Dermis blood vessel endothelial cell (primary cell): ENCODE measurements at places on chromosomes 4 and X. TPM values are rescaled to one million over a fixed set of nuclear protein-coding genes. Genes with fewer than 3 reads are reported as not detected.

DNA sequence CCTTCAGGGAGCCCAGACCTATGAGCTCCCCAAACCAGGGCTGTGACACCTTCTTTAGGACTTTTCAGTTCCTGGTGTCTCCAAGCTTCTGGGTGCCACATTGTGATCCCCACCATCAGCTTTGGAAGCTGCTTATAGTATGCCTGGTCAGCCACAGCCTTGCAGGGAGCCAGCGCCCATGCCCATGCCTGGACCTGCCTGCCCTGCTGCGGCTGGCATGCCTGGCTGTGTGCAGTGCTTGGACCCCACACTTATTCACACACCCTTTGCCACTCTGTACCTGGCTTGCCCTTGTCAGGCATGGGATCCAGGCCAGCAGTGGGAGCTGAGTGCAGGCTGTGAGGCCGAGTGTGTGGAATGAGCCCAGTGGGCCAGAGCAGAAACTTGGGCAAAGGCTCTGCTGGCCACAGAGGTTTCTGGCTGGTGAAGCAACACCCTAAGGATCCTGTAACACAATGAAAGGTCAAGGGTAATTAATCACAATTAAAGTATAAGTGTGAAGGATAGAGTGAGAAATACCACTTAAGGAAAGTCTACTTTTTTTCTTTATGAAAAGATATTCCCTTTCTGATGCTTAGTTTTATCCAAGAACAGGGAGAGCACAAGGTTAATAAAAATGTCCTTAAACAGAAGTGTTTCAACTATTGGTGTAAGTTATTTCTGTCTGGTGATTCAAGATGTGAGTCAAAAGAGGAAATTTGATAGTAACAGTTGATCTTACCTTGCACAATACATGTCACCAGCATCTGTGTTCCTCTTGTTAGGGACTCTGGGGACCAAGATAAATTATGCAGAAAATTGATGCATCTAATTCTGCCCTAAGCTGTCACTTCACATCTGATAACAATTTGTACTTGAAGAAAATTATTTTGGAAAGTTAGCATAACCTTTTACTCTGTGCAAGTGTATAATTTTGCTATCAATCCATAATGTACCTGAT lies 161.8 kb downstream of the FAM47A start:
- DNase-seq: no peak

ZNF81 gene
- total RNA-seq: 6.7 and 10.0 TPM in 2 replicates

DNA sequence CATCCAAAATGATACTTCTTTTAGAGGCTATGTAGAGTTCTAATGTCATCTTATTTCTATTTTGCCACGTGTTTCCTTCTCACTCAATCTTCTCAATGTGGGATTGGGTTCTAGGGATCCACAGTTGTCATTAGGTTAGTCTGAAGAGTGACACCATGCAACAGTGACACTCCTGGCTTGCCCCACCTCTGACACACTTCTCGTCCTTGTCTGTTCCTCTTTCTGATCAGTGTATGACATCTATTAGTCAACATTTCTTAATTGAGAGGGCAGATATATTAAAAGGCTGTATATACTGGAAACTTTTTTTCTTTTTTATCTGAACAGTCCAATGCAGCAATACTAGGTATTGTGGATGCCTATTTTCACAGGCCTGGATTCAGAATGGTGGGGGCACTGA lies 67.6 kb upstream of the GYPA start:
- no peak for DNase-seq

GRCh38 chrX:41087201-41087600 lies 2.0 kb downstream of the USP9X start:
- DNase-seq: peak; percentile 11

MAGEA1 gene
- total RNA-seq: not detected in 2 replicates

MYOZ2 gene
- total RNA-seq: under 0.01 TPM in 1 of 2 replicates, not detected in the other

TRIM75 gene
- total RNA-seq: not detected in 2 replicates

UGT2B17 gene
- total RNA-seq: not detected in 2 replicates

- no peak for DNase-seq
Measured at GRCh38 chr4:53986062-53986461, 78.3 kb downstream of the CHIC2 start.

DNA sequence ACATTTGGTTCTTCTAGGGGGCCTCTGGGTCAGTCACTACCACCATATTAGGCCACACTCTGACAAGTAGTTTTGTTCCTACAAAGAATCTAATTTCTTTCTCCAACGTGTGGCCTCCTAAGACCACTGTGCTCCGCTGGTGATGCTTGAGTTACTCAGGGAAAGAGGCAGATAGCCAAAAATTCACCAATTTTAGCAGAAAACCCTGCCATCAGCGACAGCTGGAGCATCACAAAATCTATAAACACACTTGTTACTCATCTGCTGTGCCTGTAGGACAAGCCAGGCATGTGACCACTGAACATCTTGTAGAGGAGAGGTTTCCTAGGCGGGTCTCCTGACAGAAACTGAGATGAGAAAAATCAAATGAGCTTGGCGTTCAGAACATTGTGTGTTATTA lies 105.4 kb downstream of the SYNPO2 start:
- DNase-seq: no peak

- no peak for DNase-seq
Measured at GRCh38 chr4:164926301-164926700, 49.3 kb downstream of the APELA start.

GRCh38 chr4:103478210-103478609 lies 241.6 kb downstream of the TACR3 start:
- DNase-seq: no peak

NIPAL1 gene
- 0.47 and 0.68 TPM in 2 replicates for total RNA-seq

DNA sequence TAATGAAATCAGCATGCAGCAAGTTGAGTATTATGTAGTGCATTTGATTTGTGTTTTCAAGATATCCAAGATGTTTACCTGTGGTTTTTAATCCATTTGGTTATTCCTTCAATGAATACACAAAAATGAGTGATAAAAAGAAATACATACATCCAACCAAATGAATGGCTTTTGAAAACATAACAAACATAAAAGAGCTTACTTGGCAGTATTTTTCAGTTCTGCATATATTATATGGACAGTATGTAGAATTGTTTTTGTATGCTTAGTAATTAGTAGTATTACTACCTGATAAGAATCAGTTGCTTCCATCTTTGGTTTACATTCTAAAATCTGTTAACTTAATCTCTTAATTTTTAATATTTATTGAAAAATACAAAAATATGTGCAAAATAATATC lies 908.9 kb upstream of the AGA start:
- DNase-seq: no peak

DNA sequence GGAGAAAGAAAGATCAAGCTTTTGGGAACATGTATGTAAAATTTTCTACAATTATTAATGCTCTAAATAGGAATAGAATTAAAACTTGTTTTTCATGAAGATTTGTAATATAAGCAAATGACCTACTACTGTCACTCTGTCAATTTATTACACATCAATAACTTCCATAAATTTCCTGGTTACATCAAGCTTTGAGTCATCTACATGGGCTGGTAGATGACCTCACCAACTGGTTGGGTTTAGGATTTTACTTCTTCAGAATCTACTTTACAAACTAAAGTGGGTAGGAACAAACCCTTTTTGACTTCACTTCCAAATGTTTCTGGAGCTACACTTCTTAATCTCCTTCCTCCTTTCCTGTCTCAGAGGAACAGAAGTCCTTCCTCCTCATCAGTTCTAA lies 12.0 kb upstream of the LRAT start:
- no peak for DNase-seq

- DNase-seq: no peak
Measured at GRCh38 chr4:187390646-187391045, 604.9 kb upstream of the ZFP42 start.

- no peak for DNase-seq
Measured at GRCh38 chr4:172105918-172106317, 292.7 kb downstream of the GALNTL6 start.

DNA sequence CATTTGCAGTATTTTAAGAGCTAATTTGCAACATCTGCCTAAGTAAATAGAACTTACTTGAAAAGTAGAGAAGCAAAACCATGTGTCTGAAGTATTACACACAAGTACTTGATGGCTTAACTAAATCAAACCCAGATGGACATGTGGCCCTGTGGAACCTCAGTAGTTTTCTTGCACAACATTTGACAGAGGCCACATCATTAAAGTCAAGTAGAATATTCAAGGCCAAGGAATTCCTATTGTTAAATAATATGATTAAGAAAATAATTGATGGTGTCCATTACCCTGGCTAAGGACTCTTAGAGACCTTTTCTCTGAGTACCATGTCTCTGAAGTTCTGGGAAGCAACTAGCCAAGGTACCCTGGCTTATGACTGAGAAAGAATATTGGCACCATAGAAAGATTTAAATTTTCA lies 135.4 kb upstream of the OTUD4 start:
- no peak for DNase-seq

TMSB15C gene
- total RNA-seq: 2.3 and 4.3 TPM in 2 replicates

TLL1 gene
- total RNA-seq: 32.7 and 41.0 TPM in 2 replicates

GRCh38 chrX:63855896-63856295 lies 70.9 kb upstream of the ARHGEF9 start:
- DNase-seq: no peak

- peak; percentile 0 for DNase-seq
Measured at GRCh38 chrX:70762285-70762684, 146.2 kb downstream of the TEX11 start.

KIAA0232 gene
- total RNA-seq: 16.7 and 20.1 TPM in 2 replicates

DNA sequence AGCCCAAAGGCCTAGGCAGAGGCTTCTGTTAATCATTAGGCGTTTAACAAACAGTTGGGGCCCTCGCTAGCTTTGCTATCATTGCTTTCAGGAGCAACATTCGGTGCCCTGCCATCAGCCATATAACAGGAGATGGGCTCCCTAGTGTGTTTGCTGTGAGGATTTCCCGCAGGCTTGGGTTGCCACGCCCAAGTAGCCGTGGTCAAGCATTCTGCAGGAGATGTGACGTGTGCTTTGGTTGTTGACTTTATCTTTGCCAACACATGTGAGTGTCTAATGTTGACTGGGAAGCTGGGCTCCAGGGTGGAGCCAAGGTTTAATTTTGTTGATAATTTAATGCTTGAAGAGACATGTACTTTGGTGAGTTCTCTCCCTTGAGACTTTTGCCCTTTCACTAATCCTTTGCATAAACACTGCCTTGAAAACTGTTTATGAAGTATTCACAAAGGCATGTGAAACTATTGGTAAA lies 184.6 kb upstream of the KIT start:
- DNase-seq: no peak

- peak; percentile 37 for DNase-seq
Measured at GRCh38 chr4:152996111-152996571, 60.0 kb downstream of the FHDC1 start.

SLC10A6 gene
- total RNA-seq: 0.19 and 0.85 TPM in 2 replicates

DOCK11 gene
- 0.42 and 0.51 TPM in 2 replicates for total RNA-seq

GRCh38 chr4:83454686-83455085 lies 937 bp downstream of the HELQ start:
- DNase-seq: peak; percentile 33

DNA sequence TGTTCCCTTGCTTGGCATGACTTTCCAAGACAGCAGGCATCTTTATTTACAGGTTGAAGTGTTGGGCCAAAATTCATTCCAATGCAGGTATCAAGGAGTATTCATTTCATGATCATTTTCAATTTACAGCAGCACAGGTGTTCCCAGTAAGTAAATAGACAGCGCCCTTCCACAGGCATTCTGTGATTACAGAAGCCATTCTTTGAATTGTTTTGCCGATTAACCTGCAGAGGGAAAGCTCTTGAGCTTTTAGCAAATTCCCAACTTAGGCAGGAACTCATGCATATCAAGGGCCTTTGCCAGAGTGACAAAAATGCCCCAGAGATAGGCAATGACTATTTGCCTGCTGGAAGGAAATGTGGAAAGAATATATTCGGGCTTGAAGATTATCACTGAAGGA lies 6.8 kb downstream of the TXK start:
- DNase-seq: no peak

GIMD1 gene
- total RNA-seq: not detected in 2 replicates

SRPX2 gene
- 21.8 and 22.0 TPM in 2 replicates for total RNA-seq

DNA sequence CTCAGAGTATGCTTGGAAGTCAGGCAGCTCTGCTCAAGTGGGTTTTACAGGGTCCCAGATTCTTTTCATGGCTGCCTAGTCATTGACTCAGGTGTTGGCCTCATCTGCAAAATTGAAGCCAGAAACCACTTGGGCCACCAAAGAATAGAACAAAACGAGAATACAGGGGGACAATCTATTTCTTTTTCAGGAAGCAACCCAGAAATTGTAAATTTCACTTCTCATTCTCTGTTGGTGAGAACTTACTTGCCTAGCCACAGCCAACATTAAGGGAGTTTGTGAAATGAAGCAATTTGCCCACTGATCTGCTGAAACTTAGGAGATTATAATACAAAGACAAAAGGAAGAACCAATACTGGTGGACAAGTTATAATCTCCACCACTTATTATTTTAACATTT lies 8.6 kb upstream of the TKTL2 start:
- no peak for DNase-seq
